ENCODE measurements at places on chromosomes 11 and 22.
A peak's percentile ranks its signal among the peaks of the same experiment; 100 is the strongest.

GRCh38 chr11:28674433-28675103 lies 566.4 kb downstream of the METTL15 start:
- no peak for DNase-seq

DNA sequence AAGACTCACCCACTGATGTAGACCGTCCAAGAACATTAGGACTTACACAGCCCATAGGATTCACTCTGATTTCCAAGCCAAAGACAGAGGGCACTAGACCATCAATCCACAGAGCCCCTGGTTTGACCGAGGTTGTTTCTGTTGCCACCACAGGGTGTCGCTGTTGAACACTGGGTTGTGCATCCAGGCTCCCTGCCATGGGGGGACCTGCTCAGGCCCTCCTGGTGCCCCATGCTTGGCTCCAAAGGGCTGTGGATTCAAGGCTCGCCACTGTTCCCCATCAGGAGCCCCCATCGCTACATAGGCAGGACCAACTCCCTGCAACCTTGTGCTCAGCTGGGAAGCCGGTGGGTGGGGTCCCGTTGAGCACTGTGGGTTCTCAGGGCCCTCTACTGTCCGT lies 128.0 kb upstream of the ANO1 start:
- no peak for DNase-seq

GRCh38 chr22:26835929-26836528 lies 178.6 kb downstream of the MIAT start:
- no peak for DNase-seq

DNA sequence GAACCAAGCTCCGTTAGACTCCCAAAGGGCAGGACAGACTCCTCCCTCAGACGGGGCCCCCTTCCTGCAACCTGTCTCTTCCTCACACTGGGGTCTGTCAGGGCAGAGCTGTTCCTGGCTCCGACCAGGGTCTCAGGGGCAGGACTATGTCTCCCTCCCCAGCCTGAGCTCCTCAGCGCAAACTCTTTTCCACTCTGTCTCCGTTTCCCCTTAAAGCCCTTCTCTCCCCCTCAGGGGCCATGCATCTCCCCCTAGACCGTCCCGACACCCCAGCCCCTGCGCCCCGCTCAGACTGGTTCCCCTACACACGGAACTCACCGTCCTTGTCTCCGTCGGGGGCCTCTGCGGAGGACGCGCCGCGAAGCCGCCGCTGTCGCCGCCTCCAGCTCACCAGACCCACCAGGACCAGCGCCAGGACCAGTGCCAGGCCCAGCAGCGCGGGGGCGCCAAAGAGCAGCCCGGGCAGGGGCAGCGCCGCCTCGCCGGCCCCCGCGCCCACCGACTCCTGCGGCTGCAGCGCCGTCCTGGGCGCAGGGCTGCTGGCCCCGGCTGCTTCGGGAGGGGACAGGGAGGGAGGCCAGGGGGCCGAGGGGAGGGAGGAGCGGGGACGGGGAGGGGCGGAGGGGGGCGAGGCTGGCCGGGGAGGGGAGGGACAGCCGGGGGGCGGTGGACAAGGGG lies 684 bp downstream of the TNFRSF13C start:
- peak; percentile 64 for DNase-seq

DNA sequence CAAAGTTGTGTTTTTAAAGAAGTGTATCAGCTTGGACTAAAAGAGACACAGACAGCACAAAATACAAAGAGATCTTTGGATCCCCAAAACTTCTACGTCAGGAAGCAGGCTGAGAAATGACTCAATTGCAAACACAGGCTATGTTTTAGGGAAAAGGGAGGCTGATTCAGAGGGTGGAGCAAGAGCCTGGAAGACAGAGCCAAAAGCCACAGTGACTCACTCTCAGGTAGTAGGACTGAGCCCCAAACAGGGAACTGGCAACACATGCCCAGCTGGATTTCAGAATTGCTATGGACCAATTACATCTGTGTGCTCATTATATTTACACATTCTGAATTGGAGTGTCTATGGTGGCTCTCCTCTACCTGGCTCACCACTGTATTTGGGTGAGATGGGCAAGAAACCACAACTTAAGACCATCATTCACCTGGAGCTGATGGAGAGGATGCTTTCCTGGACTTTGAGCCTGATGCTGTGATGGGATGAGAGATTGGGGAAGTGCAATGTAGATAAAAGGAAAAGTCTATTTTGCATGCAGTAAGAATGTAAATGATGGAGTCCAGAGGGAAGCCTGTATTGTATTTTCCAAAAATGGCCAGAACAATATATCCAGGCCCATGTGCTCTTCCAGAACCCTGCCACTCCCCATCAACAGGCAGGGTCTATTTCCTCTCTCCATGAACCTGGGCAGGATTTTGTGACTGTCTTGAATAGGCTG lies 20.8 kb upstream of the LINC01488 start:
- DNase-seq = no peak

GRCh38 chr11:96366024-96366423 lies 23.0 kb upstream of the MAML2 start:
- no peak for DNase-seq

- no peak for DNase-seq
These were observed 141.0 kb downstream of the ARHGAP42 start for GRCh38 chr11:100827934-100828661.

DNA sequence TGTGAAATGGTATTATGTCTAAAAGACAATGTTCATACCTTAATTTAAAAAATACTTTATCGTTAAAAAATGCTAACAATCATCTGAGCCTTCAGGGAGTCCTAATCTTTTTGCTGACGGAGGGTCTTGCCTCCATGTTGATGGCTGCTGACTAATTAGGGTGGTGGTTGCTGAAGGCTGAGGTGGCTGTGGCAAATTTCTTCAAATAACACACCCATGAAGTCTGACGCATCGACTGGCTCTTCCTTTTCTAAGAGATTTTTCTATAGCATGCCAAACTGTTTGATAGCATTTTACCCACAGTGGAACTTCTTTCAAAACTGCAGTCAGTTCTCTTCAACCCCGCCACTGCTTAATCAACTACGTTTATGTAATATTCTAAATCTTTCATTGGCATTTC lies 33.6 kb downstream of the TCF20 start:
- no peak for DNase-seq

DNA sequence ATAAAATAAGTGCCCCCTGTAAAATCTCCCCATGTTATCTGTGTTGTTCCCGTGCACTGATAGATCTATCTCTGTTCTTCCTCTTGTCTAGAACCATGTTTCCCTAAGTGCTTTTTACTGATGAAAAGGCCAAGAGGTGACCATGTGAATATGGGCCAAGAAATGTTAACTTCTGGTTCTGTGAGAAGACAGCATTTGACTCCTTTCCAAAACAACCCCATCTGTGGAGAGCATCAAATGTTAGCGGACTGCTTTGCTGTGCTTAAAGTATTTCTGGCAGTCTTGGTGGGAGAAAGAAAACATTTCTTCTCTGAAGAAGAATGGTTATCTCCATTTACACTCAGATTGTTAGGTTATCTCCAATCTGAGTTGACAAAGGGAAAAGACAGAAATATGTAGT lies 58.6 kb upstream of the GUCY1A2 start:
- DNase-seq = no peak

DNA sequence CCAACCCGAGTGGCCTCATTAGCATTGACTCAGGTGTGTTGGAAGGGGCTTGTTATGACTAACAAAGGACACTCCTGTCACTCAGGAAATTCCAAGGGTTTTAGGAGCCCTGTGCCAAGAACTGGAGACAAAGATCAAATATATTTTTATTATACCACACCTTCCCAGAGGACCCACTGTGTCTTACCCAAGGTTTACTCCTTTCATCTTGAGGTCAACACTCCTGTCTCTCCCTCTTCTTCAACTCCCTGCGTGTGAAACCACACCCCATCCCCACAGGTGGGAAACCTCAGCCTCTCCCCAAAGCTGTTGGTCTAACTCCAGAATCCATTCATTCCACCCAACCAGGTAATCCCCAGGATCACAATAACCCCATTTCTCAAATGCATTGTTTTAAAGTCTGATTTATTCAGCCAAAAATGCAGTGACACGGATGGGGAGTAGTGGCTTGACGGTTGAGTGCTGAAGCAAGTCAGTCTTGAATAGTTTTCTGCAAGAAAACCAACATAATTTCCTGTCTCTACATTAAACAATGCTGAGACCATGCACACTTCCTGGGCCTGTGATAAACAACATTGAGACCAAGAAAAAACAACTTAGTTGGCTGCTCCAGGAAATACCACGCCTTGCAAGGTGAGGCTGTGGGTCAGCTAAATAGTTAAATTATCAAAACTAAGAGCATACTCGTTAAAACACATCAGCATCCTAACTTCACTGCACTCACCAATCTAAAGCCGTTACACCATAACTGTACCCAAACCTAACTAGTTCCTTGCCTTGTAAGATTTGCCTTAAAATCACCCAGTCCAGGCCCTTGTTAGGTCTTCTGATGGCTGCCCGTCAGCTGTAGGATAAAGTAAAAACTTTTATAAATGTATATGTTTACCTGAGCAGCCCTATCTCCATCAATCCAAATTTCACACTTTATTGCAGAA lies 38.5 kb upstream of the SPON1 start:
- no peak for DNase-seq

- DNase-seq = peak; percentile 81
These were observed at the start of gene SNX19 for GRCh38 chr11:130916238-130916855. Gene SNX19 (minus strand): TSS chr11:130916479. CDS start chr11:130915939, 540 bp downstream.

DNA sequence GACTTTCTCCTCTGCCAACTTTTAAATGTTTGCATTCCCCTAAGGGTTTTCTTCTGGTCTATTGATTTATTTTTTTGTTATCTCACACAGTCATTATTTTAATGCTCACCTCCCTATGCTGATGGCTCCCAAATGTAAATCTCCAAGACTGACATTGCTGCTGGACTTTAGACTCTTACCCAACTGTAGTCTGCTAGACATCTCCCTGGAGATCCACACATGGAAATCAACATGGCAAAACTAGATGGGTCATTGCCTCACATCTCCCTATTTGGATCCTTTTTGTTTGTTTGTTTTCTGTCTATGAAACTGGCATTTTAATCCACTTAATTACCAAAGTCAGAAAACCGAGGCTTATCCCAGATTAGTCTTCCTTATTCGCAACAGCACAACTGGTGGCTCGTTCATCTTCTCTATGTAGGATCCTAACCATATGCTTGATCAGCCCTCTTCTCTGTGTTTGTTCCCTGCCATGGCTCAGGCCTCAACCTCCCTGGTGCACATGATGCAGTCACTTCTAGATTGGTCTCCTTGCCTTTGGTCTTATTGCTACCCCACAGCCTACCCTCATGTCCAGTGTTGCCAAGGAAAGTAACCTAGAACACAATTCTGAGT lies 37.3 kb downstream of the SC5D start:
- no peak for DNase-seq

DNA sequence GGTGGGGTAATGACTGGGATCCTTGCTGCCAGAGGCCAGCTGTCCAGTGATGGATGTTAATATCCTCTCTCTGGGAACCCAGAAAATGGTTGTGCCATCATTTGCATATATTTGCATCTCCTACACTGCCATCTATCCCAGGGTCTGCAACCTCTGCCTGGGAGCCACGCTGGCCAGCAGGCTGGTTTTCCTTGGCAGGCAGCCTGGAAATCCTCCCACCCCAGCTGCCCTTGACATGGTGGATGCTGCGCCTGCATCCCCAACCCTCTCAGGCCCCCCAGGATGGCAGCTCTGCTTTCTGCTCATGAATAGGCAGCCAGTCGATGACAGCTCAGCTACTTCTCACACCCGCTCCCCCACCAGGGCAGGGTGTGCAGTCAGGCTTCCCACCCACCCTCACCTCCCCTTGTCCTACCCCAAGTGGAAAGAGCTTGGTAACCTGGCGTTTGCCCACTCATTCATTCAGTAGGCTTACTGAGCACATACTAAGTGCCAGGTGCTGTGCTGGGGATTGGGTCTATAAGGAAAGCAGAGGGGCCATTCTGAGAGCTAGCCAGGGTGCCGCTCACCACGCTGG lies 202.5 kb downstream of the TRIM29 start:
- DNase-seq = no peak

DNA sequence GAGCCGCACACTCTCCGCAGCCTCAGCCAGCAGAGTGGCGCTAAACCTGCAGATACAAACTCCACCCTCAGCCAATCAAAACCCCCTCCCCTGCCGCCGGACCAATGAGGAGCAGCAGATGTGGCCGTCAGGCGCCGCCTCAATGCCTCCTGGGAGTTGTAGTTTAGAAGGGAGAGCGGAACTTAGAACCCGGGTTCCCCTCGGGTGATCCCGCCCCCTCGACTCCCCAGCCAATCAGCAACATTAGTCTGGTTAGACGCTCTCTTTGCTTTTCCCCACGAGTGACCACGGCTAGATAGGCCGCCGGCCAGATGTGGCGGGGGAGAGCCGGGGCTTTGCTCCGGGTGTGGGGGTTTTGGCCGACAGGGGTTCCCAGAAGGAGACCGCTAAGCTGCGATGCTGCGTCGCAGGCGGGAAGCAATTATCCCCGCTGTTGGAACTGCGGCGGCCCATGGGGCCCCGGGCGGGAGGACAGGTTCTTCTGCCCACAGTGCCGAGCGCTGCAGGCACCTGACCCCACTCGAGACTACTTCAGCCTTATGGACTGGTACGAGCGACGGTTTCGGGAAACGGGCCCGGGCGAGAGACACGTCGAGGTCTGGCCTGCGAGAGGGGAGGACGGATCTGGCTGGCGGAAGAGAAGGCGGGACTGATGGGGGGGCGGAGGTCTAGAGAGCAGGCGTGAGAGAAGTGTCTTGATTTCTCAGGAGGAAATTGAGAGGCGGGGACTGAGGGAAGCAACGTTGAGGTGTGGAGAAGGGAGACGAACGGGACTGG lies at the start of the genes CHEK2 and HSCB:
CHEK2 (minus strand) TSS at position 36 of the 777 bp plus-strand sequence. CDS start 7,099 bp downstream, outside the sequence.
HSCB (plus strand) TSS at position 255 of the 777 bp plus-strand sequence; CDS start at position 312, 57 bp downstream.
- DNase-seq = peak; percentile 73

DNA sequence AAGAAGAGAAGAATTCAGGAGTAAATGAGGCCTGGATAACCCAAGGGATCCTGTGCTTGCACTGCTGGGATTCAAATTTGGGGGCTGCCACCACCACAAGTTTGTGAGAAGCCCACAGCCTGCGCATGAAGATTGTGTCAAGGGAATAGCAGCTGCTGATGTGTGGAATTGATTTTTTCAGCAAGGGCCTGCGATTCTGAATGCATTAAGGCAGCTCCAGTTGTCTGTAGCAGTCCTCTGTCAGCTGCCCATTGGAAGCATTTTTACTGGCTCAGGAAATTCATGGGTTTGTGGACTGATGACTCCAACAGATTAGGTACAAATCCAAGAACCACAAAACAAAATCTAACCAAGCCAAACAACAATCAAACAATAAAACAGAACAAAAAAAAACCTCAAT lies 14.0 kb downstream of the ARVCF start:
- DNase-seq = no peak

- DNase-seq = no peak
These were observed 202.7 kb upstream of the MPPED2 start for GRCh38 chr11:30788849-30789248.

- DNase-seq = no peak
These were observed 21.6 kb downstream of the MAFF start for GRCh38 chr22:38223289-38223960.

DNA sequence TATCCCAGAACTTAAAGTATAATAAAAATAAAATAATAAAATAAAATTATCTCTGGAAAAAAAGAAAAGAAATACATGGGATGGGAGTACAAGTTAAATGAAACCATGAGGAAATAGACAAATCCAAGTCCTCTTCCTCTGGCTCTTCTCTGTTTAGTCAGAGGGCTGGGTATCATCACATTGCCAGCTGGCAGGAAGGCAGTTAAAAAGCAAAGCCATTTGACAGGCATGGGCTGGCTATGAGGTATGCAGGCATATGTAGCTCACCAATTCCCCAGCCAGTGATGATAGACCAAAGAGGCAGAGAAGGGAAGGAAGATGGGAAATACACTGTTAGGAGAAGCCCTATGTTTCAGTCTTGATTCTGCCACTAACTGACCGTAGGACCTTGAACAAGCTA lies 6.5 kb downstream of the LYVE1 start:
- no peak for DNase-seq
